NCI-H1092 (cell line): ENCODE measurements at places on chromosomes 5 and 9.

- DNase-seq: no peak
Observed at GRCh38 chr5:171450423-171451331, 31.2 kb downstream of the FGF18 start.

- DNase-seq: no peak
Observed at GRCh38 chr5:78326930-78327329, 32.4 kb upstream of the AP3B1 start.

DNA sequence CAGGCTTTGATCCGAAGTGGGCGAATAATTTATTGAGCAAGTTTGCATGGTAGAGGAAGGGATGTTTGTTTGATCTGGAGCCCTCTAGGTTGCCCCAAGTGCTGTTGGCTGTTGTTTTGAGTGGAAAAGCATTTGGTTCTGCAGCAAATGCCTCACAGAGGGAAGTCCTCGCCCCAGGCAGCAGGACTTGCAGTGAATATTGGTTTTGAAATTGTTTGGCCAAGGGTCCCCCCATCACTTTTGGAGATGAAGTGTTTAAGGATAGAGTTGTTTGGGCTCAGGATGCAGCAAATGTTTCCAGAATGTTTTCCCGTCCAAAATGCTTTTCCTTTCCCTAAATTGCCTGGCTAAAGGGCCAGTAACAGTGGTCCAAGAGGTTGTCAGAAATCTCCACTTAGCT lies 3.1 kb downstream of the JADE2 start:
- no peak for DNase-seq

- peak; percentile 29 for DNase-seq
Observed at GRCh38 chr5:134555890-134556311, 30.4 kb downstream of the JADE2 start.

DNA sequence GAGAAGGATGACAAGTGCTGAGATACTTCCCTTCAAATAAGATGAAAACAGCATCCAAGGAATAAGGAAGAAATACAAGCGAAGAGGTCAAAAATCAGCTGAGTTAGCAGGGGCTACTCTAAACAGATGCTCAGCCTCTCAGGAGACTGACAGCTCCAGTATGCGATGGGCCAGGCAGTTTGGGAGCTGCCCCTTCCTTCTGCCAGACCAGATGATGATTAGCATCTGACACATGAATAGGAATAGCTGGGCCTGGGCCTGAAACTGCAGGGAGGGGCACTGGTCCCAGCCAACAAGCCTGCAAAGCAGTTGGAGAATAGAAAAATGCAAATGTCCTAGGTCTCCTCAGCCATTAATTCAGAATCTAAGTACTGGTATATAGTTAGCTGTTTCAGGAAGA lies 13.1 kb upstream of the MAP3K1 start:
- no peak for DNase-seq

DNA sequence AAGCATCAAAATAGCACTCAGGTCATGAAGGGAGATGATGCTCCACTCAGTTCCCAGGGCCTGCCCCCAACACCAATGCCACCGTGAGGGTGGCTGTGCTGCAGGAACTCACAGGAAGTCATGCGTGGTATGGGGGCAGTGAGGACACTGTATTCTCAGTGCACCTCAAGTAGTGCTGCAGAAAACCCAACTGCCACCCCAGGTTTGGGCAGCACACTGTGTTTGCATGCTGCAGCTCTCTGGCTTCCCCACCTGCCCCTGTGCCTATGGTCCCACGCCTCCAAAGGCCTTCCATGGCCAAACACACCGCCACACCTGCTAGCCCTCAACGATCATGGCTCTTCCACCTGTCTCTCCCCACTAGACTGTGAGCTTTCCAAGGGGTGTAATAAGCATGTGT lies 14.3 kb downstream of the LHFPL2 start:
- no peak for DNase-seq

DNA sequence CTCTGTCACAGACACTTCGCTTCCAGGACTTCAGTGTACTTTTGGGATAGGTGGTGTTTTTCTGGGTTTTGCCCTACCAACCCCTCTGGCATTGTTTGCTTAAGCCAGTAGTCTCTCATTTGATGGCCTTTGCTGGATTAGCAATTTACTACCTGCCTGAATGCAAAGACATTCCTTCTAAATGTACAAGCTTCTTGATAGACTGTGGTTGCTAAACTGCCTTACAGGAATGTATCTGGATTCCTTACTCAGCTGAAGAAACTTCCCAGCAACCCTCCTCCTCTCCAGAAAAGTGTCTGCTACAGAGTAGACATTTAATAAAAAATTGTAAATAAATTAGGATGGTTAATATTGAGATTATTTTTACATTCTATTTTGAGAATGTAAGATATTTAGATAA lies 1916.7 kb downstream of the EFNA5 start:
- DNase-seq: no peak

GRCh38 chr9:35406183-35406959 lies 83.5 kb upstream of the RUSC2 start:
- DNase-seq: no peak

DNA sequence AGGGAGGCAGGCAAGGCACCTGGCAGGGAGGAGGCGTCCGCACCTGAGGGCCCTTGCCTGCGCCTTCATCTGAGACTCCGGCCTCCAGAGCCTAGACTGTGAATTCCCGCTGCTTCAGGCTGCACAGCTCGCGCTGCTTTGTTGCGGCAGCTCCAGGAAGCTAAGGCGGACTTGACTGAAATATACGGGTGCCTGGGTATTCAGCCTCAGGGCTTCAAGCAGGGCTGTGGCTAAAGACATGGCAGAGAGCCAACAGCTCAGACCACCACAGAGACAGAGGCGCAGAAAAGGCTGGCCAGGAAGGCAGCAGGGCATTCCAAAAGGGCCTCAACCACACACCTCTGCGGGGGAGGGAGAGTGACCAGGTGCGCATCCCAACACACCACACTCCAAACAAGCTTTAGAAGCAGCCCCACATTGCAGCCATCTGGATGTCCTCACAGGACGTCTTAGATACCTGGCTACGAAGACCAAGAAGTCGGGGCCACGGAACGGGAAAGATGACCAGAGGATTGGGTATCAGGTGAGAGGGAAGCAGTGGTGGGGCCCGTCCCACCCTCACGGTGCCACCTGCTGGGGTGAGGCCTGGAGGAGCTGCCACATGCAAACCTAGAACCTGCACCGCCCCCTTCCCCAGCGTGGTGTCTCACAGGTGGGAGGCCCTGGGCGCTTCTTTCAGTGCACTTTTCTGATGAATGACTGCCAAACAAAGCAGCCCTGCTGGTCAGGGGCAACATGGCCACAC lies 1.7 kb upstream of the DPH7 start:
- no peak for DNase-seq
